ENCODE measurements at places on chromosomes 13 and 19.
A peak's percentile ranks its signal among the peaks of the same experiment; 100 is the strongest.

DNA sequence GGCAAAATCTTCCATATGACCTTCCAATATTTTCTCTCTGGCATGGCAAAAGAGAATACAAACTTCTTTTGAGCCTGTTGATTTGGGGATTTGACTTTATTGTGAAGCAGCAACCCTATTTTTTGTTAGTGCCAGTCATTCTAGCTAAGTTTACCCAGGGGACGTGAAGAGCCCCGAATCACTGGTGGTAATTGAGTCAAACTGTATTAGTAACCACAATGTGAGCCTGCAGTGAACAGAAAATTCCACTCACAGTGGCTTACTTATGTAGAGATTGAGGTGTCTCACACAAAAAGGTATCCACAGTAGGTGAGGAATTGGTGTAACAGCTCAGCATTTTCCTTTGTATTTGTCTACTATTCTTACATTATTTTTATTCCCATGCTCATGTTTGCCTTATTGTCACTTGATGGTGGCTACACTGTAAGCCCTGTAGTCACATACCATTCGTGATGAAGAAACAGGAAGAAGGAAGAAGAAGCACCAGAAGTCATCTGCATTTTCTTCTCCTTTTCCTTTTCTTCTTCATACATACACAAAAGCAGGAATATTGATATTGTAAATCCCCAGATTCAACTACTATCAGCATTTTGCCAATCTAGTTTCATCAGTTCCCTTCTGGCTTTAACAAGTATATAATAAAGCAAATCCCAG lies 33.3 kb upstream of the MYCBP2 start:
- no peak for DNase-seq

DNA sequence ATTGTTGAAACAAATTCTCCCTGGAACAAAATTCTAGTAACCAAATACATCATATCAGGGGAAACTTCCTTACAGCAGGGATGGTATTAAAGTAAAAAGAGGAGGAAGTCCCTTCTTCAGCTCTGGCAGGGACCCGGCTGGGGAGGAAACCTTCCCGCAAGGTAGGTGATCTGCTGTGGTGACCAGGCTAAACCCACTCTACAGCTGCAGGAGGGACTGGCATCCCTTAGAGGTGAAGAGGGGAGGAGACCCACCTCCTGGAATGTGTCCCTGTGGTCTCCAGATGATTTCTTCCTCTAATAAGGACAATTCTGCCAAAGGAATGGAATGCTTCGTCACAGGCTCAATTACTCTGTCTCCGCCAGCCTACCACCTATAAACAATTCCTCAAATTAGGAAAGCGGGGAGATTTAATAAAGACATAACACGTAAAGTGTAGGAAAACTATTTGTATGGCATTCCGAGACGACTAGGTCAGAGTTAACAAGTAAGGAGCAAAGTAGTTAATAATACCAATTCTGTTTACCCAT lies 637 bp upstream of the PDS5B start:
- DNase-seq, result no peak

DNA sequence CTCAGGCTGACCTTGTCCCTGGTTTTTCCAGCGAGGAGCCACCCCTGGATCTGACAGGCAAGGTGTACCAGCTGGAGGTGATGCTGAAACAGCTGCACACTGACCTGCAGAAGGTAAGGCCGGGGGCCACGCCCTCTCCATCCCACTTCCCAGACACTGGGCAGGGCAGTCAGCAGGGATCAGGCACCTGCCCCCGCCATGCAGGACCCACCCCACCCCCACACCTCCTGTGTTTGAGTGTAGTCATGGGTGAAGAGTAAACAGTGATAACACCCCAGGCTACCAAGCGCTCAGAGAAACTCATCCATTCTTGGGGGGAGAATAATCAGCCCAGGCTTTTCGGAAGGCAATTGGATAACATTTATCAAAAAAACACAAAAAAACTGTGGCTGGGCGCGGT lies 19.9 kb downstream of the DPF1 start:
- DNase-seq, result no peak

DNA sequence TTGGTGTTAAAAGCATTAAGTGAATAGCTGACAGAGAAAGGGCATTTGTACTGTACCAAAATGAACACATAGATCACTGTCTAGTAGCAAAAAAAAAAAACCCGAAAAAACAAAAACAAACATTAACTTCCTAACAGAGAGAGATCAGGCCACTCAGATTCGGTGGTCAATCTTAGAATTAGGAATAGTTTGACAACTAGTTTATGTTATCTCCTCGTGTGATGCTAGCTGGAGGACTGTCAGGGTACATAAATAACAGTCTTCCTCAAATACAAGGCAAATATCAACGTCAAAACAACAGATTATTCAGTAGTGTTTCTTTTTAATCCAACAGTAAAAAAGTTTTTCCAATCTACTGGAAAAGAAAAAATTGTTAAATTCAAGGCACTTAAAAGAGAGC lies 1.7 kb downstream of the ZMYM5 start:
- DNase-seq, result no peak

DNA sequence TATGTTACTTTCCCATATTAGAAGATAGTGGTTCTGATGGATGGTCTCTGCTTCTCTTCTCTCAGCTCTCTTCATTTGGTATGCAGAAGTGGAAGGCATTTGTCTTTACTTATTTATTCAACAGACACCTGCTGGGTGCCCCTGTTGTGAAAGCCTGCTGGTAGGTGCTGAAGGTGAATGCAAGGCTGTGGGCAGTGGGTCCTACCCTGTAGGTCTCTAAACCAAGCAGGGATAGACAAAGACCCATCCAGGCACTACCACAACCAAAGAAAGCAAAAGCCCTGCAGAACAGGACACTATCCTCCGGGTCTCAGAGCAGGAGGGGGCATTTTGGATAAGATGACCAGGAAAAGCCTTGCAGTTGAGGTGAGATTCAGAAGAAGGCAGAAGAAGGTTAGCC lies 106.1 kb downstream of the STARD13 start:
- no peak for DNase-seq

DNA sequence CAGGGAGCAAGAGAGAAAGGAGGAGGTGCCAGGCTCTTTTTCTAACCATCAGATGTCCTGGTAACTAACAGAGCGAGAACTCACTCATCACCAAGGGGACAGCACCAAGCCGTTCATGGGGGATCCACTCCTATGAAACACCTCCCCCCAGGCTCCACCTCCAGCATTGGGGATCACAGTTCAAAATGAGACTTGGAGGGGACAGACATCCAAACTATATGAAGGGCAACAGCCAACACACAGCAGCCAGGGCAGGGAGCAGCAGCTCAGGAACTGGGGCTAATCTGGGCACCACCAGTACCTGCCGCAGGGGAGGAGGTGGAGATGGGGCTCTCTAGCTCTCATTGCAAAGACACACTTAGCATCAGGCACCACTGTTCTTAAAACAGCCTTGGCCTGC lies 34.3 kb upstream of the VSTM2B start:
- DNase-seq, result no peak

DNA sequence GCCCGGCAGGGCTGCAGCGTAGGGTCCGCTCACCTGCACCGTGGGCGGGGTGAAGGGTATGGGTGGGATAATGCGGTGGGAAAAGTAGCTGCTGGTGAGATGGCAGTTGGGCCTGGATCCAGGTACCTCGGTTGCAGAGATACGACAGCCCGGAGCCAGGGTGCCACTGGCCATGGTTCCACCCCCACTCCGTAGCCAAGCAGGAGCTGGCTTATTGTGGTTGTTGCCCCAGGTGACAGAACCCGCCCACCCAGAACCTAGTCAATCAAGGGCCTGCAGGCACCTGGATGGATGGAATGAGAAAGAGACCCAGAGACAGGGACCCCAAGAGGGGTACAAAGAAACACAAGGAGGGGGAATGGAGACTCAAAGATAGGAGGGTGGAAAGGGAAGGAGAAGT lies 3.5 kb upstream of the LHB start:
- no peak for DNase-seq

GRCh38 chr13:53018690-53019647 lies 9.6 kb upstream of the OLFM4 start:
- DNase-seq, result no peak

- no peak for DNase-seq
Measured at GRCh38 chr13:40083841-40084240, 428.4 kb downstream of the COG6 start.

- no peak for DNase-seq
Measured at GRCh38 chr13:72620874-72621273, 106.6 kb downstream of the MZT1 start.

GRCh38 chr13:28349371-28349770 lies 145.6 kb downstream of the FLT1 start:
- DNase-seq, result no peak

- DNase-seq, result peak; percentile 13
Measured at GRCh38 chr13:28204690-28205443, 66.5 kb downstream of the PAN3 start.

DNA sequence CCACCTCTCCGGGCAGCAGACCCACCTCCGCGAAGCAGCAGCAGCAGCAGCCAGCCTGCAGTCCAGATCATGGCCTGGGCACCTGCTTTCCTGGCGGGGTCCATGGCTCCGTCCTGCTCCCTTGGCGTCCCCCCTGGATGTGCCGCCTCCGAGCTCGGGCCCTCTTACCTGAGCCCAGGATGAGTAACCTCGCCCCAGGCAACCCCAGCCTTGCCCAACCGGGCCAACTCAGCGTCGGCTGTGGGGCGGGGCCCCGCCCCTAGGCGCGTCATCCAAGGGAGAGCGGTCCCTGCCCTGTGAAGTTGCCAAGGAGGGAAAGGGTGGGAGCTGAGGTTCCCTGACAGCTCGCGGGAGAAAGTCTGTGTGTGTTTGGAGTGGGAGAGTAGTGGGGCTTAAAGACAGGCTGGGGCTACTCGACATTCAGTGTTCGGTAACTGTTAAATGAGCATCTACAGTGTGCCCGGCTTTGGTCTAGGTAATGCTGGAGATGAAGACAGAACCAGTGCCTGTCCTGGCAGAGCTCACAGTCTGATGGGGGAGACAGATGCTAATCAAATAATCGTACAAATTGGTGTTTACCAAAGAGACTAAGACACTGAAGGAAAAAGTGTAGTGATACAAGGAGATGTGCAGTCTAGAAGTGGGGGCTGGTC lies at the start of gene LYPD3:
LYPD3 (minus strand) TSS at position 141 of the 653 bp plus-strand sequence; CDS start at position 104, 37 bp downstream.
- no peak for DNase-seq

Data from GM12878 (cell line).